ENCODE measurements at places on chromosomes 16 and 17.

DNA sequence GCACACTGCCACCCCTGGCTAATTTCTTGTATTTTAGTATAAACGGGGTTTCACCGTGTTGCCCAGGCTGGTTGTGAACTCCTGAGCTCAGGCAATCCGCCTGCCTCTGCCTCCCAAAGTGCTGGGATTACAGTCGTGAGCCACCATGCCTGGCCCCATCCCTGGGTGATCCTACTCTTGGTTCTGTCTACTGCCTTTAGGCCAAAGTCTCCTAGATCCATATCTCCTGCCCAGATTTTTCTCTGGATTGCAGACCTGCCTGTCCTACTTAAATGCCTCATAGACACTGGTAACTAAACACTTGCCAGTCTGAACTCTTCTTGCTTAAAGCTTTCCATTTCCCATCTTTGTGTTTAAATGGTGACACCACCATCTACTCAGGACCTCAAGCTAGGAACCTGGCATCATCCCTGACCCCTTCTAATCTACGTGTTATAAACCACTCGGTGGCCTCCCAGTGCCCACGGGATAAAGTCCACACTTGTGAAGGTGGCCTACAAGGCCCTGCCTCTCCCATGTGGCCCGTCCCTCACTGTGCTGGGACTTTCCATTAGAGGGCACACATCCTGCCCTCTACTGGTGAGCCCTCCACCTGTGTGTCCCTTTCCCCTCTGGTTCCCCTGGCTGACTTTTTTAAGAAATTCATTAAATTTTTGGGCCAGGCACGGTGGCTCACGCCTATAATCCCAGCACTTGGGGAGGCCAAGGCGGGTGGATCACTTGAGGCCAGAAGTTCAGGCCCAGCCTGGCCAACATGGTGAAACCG, 51.1 kb downstream of the USP43 start:
- DNase-seq: no peak

DNA sequence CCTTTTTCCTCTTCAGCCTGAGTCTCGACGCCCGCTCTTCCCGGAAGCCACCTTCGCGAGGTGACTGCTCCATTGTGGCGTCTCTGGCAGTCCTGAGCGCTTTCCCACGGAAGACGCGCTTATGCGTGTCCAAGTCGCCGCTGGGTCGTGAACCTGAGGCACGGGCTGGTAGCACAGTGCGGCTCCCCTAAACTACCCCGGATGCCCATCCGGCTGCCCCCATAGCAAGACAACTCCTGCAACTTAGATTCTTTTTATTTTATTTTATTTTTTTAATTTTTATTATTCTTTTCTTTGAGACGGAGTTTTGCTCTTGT, 2.1 kb upstream of the ESRP2 start:
- DNase-seq: no peak

- no peak for DNase-seq
These were observed 21.1 kb downstream of the COX11 start for GRCh38 chr17:54947396-54947795.

DNA sequence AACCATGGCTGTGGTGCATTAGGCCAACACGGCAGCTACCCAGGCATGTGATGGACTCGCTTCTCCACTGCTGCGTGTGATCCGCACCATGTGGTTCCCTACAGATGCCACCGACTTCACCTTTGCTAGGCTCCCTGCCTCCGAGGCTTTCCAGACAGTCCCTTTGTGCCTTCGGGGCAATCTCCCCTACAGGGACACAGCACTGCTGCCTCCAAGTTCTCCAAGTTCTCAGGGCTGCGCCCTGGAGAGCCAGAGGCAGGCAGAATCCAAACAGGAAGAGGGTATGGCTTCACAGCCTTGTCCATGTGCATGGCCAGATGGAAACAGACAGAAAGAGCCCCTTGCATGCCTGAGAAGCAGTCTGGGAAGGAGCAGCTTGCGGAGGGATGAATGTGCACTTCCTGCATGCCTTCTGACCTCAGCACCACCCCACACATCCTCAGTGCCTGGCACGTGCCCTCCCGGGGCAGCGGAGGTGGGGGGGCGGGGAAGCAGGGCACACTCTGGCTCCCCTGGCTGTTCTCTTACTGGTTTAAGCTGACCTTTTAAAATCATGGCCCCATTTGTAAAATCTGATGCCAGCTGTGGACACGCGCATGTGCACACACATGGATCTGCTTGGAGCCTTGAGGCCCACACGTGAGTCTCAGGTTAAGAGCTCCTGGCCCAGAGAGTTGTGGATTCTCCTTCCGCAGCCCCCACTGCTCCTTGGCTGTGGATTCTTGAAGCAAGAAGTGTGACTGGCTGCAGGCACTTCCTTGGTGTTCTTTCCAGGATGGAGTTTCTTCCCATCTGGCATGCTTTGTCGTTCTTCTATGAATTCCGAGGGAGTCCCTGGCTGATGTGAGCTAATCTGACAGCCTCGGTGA, 55.3 kb upstream of the MTSS2 start:
- no peak for DNase-seq

GRCh38 chr17:28579526-28579925, 2.8 kb upstream of the ALDOC start:
- no peak for DNase-seq
